ENCODE measurements at places on chromosomes 11 and 22.

- DNase-seq: peak; percentile 77
These were observed at the start of gene B4GAT1 for GRCh38 chr11:66347425-66348276. B4GAT1 (minus strand) TSS chr11:66347629; CDS start chr11:66347545, 84 bp downstream.

DNA sequence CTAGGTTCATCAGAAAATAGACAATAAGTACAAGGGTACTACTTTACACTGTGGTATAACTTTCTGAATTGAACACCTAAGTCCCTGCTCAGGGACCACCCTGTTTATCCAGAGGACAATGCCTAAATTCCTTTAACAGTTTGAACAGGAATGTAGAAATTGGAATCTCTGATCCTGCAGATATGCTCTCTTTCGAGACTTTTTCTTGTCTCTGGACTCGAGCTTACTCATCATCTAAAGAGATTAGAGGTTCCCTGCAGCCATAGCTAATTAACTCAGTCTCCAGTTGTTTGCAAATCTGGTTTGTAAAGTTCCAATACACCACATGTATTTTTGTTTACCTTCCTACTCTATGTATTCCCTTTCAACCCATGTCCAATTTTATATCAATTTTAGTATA, 1.0 kb downstream of the HOATZ start:
- DNase-seq: no peak

- DNase-seq: no peak
These were observed 10.4 kb downstream of the NHERF4 start for GRCh38 chr11:119195680-119196079.

DNA sequence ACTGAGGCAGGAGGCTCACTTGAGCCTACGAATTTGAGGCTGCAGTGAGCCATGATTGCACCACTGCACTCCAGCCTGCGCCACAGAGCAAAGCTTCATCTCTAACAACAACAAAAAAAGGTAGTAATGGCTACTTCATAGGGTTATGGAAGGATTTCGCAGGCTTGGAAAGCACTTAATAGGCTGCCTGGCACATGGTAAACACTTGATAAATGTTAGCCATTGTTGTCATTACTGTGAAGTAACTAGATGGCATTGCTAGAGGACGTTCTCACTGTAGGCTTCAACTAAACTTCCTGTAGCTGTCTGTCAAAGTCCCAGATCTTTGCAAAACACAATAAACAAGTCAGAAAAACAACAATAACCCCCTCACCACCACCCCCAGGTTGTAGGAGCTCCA, 357.2 kb upstream of the NARS2 start:
- DNase-seq: no peak

DNA sequence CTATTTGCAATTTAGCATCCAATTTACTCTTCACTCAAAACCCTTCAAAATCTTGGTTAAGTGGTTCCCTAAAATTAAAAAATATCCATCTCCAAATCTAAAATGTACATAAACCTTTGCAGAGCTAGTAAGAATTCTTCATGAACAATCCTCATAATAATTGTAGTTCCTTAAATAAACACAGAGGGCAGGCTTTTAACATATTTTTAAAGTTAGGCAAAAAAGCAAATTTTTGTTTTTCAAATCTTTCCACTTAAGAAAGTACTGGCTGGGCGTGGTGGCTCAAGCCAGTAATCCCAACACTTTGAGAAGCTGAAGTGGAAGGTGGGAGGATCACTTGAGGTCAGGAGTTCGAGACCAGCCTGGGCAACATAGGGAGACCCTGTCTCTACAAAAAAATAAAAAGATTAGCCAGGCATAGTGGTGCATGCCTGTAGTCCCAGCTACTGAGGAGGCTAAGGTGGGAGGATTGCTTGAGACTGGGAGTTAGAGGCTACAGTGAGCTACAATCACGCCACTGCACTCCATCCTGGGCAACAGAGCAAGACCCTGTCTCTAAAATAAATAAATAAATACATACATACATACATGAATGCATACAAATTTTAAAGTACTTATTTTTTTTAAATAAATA, 25.1 kb upstream of the PLAAT3 start:
- DNase-seq: no peak

- DNase-seq: no peak
These were observed 19.5 kb downstream of the KIAA0930 start for GRCh38 chr22:45221201-45221600.

DNA sequence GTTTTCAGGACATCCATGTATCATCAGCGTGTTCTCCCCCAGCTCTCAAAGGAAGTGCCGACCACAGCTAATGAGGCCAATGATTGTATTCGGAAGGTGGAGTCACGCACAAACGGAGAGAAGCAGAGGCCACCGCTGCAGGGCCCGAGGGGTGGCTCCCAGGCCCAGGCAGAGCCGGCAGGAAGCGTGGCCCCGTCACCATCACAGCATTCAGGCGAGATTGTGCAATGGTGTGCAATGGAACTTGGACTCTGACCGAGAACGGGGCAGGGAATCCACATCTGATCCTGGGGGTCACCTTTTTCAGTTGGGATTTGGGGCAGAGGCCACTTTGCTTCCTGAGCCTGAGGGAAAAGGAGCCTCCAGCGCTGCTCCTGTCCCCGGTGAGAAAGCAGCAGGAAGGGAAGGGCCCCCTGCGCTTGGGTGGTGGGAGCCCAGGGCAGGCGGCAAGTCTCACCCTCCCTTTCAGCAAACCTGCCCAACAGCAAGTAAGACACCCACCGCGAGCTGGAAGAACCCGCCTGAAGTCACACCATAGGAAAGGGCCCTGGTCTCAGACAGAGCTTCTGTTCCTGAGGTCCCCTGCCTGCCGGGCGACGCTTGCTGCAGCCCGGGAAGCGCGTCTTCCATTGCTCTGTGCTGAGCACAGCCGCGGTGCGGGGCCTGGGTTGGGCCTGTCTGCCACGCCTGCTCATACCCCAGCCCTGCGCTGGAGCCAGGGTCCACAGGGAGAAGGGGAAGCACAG, 1430.7 kb downstream of the BRD1 start:
- no peak for DNase-seq

- no peak for DNase-seq
These were observed 64.4 kb downstream of the INSC start for GRCh38 chr11:15179167-15179566.

GRCh38 chr11:103370076-103370475, 260.9 kb downstream of the DYNC2H1 start:
- DNase-seq: no peak

DNA sequence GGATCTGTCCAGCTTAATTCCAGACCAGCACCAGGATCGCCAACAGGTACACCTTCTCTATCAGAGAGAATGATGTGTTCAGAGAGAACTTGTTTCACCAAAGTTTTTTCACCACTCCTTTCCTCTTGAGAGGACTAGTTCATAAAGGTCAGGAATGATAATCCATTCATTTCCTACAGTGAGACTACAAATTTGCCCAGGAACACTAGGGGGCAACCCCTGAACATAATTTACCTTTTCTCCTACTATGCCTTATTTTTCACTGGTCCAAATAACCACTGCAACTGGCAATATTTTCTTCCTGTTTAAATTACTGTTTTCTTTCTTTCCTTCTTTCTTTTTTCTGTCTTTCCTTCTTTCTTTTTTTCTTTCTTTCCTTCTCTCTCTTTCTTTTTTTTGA, 22.5 kb downstream of the CAVIN3 start:
- no peak for DNase-seq

- DNase-seq: no peak
These were observed 22.8 kb upstream of the GUCY1A2 start for GRCh38 chr11:107041088-107041444.

DNA sequence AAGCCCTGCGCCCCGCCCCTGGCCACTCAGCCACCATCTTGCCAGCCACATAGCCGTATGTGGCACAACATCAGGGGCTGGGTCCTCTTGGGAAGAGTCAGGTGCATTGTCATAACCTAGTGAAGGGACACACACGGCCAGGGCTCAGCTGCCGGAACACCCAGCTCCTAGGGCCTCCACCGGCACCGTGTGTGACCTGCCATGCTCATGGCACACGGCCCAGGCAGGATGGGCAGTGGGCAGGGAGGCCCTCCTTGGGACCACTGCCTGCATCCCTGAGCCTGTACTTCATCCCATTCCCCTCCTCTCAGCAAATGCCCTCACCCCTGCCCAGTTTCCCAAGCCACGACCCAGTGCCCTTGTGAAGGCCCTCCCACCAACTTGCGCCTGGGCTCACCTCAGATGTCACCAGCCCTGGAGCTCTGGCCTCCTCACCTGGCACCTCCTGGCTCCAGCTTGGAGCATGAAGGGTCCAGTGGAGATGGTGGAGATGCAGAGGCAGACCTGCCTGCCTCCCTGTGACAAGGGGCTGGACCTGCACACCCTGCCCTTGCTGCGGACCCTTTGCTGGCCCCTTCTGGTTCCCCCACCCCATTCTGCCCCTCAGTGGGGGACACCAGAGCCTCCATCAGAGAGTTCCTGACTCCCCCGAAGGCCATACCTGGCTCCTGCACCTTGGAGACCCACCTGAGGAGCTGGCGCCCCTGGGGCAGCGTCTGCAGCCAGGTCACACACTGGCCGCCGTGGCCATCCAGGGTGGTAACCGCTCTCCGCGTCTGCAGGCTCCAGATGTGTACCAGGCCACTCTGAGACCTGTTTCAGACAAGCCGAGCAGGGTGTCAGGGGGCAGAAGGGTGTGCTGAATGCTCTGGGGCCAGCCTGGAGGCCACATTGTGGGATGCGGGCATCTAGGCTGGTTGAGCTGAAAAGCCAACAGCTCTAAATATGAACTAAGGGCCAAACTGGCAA, 34.5 kb downstream of the GNB1L start:
- DNase-seq: no peak

DNA sequence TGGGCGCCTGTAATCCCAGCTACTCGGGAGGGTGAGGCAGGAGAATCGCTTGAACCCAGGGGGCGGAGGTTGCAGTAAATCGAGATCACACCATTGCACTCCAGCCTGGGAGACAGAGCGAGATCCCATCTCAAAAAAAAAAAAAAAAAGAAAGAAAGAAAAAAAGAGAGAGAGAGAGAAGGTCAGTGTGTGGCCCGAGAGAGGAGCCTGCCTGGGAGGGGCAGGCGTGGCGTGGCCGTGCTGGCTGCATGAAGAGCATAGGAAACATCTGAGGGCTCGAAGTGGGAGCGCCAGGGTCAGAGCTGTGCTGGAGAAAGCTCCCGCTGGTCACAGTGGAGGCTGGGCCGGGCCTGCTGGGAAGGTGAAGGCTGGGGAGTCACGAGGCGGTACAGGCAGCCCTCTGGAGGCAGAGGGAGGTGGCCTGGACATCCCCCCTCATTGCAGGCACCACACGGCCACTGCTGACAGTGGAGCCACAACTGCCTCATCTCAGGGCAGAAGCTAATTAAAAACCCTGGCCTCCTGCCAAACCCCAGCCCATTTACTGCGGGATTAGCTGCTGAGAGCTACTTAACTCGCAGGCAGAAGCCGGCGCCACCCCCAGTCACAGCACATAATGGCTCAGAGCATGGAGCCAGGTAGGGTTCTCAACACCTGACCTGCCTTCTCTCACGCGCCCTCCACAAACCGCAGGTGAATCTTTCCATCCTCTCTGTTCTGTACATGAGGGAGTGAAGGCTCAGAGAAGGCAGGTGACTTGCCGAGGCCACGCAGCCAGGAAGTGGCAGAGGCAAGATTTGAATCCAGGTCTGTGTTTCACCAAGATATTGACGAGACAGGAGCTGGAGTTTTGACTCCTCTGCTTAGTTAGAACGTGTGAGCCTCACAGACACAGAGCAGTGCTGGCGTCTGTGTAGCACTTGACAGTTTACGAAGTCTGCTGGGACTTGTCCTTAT, 32.6 kb downstream of the NFAM1 start:
- no peak for DNase-seq

- DNase-seq: no peak
These were observed 17.2 kb downstream of the TOB2 start for GRCh38 chr22:41429232-41429950.

- no peak for DNase-seq
These were observed 41.0 kb upstream of the CTSC start for GRCh38 chr11:88378422-88379066.

- peak; percentile 37 for DNase-seq
These were observed 431 bp downstream of the KMT2A start for GRCh38 chr11:118436639-118437207.

- no peak for DNase-seq
These were observed 94.6 kb upstream of the ANO1 start for GRCh38 chr11:69983571-69983877.

DNA sequence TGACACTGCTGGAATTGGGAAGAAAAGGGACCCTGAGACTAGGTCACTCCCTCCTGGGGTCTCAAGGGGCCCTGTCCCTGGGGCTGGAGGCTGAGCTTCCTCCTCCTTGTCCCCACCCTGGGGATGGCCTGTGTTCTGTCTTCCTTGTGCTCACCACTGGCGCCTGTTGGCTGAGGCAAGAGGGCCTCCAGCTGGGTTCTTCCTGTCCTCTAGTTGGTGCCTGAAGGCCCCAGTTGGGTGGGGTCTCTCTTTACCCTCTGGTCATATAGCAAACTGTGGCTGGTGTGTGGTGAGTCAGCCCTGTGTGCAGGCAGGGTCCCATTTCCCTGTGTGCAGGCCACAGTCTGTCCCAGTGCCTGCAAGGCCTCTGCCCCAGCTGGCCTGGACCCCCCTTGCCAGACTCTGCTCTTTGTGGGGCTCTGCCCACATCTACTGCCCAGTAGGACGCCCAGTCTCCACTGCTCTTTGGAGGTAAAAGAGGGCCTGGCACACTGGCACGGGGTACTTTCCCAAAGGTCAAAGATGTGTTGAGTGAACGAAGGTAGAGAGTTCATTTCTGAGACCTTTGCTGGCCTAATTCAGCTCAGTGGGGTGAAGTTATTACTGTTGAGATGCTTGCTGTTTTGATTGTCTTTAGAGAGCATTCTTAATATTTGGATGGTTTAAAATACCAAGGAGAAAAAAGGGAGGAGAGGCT, 55.1 kb upstream of the CLDN5 start:
- no peak for DNase-seq

GRCh38 chr11:126404367-126404766, 48.9 kb downstream of the ST3GAL4 start:
- no peak for DNase-seq

DNA sequence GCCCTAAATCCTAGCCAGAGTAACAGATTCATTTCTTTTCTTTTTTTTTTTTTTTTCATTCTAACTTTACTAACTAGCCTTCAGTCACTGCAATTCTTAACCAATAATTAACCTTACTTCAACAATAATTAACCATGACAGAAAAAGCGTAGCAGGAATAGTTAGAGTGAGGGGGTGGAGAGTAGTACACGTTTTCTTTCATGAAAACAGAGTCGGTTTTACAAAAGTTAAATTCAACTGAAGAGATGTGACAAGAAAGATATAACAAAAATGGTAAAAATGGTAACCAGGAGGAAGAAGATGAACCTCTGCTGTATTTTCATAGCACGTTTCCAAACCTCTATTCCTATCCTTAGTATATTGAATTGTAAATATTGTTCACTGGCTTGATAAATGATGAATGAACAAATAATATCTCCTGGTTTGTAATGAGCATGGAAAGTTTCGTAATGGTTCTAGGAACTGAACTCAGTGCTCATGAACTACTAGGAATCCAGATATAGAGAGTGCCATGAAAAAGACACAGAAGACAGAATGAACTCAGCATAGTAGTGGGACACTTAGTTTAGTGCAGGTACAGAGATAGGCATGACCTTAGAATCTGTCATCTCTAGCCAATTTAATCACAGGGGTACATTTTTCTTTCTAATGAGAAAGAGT, 116.5 kb upstream of the ANO5 start:
- no peak for DNase-seq

GRCh38 chr11:64569300-64569970, 21.6 kb upstream of the SLC22A12 start:
- DNase-seq: no peak

Measured in activated CD4-positive, alpha-beta T cell treated with anti-CD3 and anti-CD28 coated beads, Interleukin-2, amount 50 U/mL, for 4 hours (primary cell).